ENCODE measurements at places on chromosomes 4 and X.

- no peak for DNase-seq
Observed at GRCh38 chr4:107691378-107691777, 28.7 kb downstream of the PAPSS1 start.

GRCh38 chr4:47485768-47486167 is 693 bp downstream of the ATP10D start:
- no peak for DNase-seq

GRCh38 chr4:169313732-169314131 is 43.0 kb upstream of the SH3RF1 start:
- DNase-seq: no peak

DNA sequence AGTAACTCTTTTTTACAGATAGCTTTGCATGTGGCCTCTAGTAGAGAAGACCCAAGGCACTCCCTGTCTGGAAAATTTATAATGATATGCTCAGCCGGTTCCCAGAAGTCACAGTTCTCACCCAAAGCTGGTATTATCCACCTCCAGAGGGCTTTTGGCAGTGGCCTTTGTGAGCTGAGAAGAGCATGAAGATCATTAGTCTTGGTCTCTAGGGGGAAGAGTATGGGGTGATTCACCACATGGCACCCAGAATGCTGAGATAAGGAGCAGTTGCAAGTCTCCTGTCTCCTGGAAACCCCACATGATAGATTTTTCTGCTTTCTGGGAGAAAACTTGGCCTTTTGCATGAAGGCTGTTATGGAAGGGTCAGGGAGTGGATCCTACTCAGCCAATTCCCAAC is 75.4 kb upstream of the PRPS1 start:
- DNase-seq: no peak

- DNase-seq: no peak
Observed at GRCh38 chr4:138572007-138572406, 329.9 kb upstream of the SLC7A11 start.
